Stimulated activated CD4-positive, alpha-beta T cell treated with anti-CD3 and anti-CD28 coated beads, Interleukin-1b, Interleukin-23, amount 100 ng/mL, for 24 hours (primary cell): ENCODE measurements at places on chromosomes 6 and 20.

GRCh38 chr20:63072231-63072791 is 65.5 kb upstream of the BHLHE23 start:
- no peak for DNase-seq

DNA sequence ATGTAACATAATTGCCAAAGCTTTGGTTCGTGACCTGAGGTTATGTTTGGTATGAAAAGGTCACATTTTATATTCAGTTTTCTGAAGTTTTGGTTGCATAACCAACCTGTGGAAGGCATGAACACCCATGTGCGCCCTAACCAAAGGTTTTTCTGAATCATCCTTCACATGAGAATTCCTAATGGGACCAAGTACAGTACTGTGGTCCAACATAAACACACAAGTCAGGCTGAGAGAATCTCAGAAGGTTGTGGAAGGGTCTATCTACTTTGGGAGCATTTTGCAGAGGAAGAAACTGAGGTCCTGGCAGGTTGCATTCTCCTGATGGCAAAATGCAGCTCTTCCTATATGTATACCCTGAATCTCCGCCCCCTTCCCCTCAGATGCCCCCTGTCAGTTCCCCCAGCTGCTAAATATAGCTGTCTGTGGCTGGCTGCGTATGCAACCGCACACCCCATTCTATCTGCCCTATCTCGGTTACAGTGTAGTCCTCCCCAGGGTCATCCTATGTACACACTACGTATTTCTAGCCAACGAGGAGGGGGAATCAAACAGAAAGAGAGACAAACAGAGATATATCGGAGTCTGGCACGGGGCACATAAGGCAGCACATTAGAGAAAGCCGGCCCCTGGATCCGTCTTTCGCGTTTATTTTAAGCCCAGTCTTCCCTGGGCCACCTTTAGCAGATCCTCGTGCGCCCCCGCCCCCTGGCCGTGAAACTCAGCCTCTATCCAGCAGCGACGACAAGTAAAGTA is 547 bp upstream of the ESR1 start:
- no peak for DNase-seq

DNA sequence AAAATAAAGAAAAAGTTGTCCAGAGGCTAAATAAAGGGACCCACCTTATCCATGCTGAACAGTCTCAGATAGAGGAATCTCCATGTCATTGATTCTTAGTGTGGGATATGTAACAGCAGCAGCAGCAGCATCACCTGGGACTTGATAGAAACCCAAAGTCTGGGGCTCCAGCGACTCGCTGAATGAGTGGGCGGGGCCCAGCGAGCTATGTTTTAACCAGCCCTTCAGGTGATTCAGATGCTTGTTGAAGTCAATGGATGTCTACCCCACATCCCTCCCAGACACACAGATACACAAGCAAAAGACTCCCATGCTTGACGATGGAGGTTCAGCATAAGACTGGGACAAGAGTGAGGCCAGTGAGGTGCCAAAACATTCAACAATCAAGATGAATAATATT is 298.6 kb downstream of the UBE3D start:
- DNase-seq = no peak

DNA sequence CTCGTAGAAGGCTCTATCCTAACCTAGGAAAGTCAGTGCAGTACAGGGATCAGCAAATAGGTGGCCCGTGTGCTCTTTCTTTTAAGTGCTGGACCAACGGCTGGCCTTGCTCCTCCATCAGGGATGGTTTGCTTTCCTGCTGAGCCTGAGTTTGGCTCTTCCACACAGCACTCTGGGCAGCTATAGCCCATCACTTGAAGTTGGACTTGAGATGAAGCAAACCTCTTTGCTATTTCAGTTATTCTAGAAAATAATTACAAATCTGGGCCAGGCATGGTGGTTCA is 66.9 kb upstream of the KCNK16 start:
- DNase-seq = no peak

GRCh38 chr20:50191065-50191543 is 474 bp downstream of the CEBPB start:
- DNase-seq = peak; percentile 17

GRCh38 chr6:11853678-11854407 is 75.2 kb upstream of the ADTRP start:
- DNase-seq = no peak

DNA sequence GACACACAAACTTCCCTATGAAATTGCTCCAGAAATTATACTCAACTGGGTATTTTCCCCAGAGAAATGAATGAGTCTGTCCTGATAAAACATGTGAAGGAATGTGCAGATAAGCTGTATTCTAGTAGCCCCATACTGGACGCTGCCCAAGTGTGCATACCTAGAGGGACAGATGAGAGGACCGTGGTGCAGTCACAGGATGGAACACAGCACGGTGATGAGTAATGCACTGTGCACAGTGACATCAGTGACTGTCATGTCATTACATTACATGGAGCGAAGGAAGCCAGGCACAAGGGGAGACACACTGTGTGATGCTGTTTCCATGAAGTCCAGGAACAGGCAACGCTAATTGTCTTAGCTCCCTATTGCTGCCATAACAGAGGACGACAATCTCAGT is 155.5 kb downstream of the CDH4 start:
- no peak for DNase-seq

- DNase-seq = no peak
Observed at GRCh38 chr20:54079652-54080051, 9.3 kb upstream of the BCAS1 start.

GRCh38 chr20:11195899-11196558 is 522.2 kb upstream of the JAG1 start:
- DNase-seq = no peak

- DNase-seq = no peak
Observed at GRCh38 chr20:11057624-11058023, 383.8 kb upstream of the JAG1 start.

- peak; percentile 1 for DNase-seq
Observed at GRCh38 chr6:131807644-131808459, at the start of gene ENPP1. Gene ENPP1, plus strand, starts transcription at chr6:131808020. Its CDS starts 16 bp downstream, at chr6:131808036.

GRCh38 chr6:6986344-6986743 is 121.4 kb upstream of the RREB1 start:
- no peak for DNase-seq

DNA sequence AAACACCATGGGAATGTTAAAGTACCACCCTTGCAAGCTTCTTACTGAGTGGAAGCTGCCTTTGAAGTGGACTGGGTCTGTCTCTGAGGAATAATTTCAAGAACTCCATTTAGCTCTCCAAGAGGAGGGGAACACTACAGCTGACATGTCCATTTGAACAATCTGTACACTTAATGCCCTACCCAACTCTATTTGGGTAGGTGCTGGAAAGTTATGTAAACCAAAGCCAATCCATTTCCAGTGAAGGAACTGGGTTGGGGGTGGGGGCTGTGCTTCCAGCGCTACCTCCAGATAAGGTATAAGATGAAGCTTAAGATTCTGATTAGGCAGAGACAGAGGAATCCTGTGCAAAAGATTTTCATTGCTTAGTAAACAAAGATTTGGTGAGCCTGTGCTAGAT is 122.0 kb downstream of the TCP11 start:
- no peak for DNase-seq

DNA sequence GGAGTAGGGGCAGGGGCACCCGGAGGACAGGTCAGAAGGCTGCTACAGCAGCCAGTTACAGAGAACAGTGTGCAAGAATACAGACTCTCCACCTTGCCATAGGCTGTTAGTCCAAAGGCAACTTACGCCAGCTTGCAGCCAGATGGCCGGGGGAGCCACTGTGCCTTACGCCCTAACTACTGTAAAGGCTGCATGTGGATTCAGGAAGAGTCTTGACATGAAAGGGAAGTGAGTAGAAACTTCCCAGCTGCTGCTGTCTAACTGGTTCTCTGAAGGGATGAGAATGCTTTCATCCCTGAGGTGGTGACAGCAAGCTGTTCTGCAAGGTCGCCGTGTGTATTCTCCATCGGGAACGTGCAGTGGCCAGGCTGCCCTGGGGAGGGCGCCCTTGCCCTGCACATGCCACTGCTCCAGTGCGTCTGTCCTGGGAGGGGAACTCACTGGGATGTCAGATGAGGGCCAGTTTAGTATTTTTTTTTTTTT is 46.1 kb downstream of the LYRM4 start:
- no peak for DNase-seq

GRCh38 chr6:16273256-16273655 is 34.9 kb downstream of the GMPR start:
- DNase-seq = no peak

- no peak for DNase-seq
Observed at GRCh38 chr6:113719545-113719944, 137.6 kb upstream of the MARCKS start.

- DNase-seq = no peak
Observed at GRCh38 chr20:37295001-37295400, 5.5 kb downstream of the MANBAL start.

GRCh38 chr6:37174515-37175331 is 4.8 kb downstream of the PIM1 start:
- no peak for DNase-seq

- no peak for DNase-seq
Observed at GRCh38 chr6:138815797-138816528, 20.1 kb downstream of the ECT2L start.

DNA sequence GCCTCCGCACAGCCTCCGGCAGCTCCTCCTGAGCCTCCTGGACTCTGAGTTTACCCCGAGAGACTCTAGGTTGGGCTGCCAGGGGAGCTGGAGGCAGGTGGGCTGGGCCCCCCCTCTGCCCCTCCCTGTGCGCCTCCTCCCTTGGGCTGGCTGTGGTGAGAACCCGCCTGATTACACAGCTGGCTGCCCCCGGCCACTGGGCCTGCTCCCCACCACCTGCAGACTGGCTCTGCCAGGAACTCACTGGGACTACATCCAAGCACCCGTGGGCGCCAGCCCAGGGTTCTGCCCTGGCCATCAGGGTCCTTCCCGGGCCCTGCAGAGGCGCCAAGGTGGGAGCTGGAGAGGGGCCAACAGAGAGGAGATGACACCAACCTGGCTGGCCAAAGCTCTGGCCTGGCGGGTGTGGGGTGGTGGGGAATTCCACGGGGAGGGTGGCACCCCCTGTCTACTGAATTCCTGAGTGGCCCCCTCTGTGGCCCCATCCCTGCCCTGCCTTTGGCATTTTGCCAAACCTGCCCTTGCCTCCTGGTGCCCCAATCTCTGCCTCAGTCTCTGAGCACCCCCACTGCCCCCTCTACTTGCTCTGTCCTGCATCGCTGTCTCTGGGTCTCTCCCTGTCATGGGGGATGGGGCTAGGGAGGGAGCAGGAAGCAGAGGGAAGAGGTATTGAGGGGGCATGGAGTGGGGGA is 21.9 kb upstream of the CDH22 start:
- no peak for DNase-seq

- no peak for DNase-seq
Observed at GRCh38 chr6:125207956-125208355, 54.4 kb downstream of the TPD52L1 start.

GRCh38 chr6:15313367-15313766 is 67.5 kb downstream of the JARID2 start:
- DNase-seq = no peak

DNA sequence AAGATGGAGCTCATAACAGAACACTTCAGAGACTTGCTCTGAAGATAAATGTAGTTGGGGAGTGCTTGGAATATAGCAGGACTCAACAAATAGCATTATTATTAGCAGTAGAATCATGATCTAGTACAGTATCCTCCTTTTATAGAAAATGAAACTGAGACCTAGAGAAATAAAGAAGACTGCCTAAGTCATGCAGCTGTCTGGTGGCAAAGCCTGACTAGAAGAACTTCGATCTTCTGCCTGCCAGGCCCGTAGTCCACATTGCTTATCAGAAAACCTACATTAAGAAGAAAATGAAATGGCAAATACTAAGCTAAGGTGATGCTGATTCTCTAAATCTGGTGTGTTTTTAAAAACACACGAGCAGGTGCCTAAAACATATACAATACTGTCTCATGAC is 46.4 kb upstream of the DST start:
- no peak for DNase-seq

DNA sequence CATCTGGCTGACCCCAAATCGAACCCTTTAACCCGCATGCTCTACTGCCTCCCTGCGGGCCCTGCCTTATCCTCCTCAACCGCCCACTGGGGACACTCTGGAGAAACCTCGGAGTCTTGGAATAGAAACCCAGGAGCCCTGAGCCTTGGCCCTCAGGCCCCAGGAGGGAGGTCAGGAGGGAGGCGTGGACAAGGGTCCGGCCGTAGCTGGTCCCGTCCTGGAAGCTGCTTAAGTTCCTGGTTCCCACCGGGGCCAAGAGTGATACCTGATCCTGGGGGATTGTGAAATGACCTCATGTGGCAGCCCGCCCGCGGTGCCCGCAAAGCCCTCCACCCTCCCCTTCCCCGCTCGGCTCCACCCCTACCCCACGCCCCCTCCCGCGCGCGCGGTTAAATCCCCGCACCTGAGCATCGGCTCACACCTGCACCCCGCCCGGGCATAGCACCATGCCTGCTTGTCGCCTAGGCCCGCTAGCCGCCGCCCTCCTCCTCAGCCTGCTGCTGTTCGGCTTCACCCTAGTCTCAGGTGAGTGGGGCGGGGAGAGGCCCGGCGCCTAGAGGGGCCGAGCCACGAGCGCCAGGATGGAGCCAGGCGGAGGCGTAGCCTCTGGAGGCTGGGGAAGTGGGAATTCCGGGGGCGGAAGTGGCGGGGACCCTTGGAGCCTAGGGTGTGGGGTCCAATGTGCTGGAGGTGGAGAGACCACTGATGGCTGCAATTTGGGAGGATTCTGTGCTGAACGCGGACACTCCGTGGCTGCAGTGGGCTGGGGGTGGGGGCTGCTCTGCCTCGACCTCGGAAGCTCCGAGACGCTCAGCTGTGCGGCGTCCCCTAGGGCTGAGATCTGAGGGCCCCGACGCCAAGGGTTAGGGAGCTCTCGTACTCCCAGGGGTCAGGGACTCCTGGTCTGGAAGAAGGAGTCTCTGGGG is at the start of gene WFDC2:
Gene WFDC2 (plus strand): TSS at position 418 of the 926 bp plus-strand sequence. CDS start 29 bp downstream, at position 447.
- DNase-seq = no peak

DNA sequence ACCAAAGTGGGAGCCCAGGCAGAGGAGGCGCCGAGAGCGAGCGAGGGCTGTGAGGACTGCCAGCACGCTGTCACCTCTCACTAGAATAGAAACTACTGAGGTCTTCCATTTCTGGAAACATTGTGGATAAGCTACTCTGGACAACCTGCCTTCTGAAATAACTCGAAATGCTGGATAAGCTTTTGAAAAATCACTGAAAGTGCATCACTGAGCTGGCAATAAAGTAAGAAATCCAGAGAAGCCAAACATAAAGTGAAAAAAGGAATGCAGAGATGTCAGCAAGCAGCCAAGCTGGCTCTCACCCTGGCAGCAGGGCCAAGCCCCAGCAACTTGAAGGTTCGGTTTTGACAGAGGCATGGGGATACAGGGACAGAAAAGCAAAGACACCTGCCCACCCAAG is 59.2 kb upstream of the MYLIP start:
- no peak for DNase-seq

- no peak for DNase-seq
Observed at GRCh38 chr6:4809999-4810918, 34.1 kb downstream of the CDYL start.

- no peak for DNase-seq
Observed at GRCh38 chr6:109315341-109316110, 66.7 kb downstream of the CD164 start.

DNA sequence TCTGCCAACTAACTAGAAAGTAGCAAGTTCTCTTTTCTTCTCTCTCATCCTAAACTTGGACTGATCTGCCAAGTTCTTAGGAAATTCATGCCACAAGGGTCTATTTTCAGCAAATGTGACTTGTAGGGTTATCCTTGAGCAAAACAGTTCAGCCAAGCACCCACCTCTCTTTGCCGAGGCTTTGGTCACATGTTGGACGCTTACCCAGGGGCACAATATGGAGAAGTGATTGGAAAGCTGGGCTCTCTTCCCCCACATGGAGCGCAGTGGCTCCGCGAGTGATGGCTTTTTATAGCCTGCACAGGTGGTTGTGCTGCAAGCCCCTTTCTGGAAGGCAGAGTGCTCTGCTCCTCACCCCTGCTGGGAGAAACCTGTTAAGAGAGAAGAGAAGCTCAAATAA is 47.7 kb upstream of the FNDC1 start:
- DNase-seq = no peak
